ENCODE measurements at places on chromosomes 2 and 18.

DNA sequence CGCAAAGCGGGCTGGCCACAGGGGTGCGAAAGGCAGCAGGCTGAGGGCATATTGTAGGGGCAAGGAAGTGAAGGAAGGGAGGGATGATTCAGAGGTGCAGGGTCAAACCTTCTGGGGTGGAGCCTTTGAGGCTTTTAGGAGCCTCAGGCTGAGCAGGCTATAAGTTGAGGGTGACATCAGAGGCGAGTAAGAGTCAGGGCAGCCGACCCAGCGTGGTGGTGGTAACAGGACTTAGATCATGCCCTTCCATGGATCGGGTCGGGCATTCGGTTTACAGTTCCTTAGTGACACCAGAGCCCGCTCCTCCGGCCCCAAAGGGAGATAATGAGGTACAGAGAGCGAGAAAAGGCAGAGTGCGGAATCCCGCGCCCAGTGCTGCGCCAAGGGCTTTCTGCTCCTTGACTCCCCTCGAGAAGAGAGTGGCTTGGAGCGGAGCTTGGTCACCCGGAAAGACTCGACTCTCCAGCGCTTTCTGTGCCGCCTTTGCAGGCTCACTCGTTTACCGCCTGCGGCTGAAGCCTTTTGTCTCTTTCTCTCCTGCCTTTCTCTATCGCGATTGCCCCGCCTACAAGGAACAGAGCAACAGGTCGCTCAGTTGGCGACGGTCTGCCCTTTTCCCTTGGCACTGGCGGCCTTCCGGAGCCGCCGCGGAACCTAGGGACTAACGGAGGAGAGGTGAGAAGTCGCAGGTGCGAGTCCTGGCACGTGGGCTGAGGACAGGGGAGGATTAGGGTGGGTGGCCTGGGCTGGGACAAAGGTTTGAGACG lies 720 bp downstream of the LBX2 start:
- no peak for DNase-seq

DNA sequence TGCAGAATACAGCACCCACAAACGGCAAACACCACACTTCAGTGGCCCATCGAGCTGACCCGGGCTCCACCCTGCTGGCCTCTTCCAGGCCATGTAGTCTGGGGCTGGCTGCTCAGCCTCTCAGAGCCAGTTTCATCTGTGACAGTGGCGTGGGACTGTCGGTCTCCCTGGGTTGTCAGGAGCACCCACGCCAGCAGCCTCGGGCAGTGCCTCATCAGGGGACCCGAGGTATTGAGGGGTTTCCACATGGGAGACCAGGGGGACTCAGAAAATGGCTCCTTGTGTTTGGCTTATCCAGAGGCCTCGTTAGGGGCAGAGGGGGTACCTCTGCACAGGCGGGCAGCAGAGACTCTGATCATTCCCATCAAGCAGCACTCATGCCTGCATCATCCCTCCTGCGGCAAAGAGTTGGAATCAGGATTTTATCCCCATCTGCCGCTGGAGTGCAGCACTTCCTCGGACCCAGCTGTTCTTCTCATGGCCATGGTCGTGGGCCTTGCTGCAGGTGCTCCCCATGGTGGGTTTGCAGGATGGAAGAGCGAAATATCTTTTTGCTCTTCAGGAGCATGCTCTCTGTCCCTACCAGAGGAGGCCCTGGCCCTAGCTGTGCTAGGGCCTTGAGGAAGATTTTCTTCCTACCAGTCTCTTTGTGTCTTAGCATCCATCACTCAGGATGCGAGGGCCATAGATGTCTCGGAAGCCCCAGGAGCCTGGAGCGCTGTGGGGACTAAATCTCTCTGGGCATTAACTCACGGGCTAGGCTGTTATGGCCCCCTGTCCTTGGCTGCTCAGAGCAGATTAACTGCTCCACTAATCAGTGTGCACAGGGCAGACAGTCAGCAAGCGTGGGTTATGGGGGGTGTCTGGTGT lies 100.8 kb downstream of the CLIP4 start:
- DNase-seq = no peak

DNA sequence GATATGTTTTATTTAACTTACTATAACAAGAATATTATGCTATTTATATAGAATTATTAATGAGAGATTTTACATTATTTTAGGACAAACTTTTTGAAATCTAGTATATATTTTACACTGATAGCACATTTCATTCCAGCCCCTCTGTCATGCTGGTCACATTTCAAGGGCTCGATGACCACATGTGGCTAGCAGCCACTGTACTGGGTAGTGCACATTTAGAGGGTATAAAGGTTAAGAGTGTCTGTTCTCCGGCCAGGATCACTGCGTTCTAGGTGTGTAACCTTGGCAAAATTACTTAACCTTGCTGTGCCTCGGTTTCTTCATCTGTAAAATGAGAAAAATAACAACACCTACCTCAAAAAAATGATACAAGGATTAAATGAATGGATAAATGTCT lies 87.2 kb upstream of the TNP1 start:
- no peak for DNase-seq

DNA sequence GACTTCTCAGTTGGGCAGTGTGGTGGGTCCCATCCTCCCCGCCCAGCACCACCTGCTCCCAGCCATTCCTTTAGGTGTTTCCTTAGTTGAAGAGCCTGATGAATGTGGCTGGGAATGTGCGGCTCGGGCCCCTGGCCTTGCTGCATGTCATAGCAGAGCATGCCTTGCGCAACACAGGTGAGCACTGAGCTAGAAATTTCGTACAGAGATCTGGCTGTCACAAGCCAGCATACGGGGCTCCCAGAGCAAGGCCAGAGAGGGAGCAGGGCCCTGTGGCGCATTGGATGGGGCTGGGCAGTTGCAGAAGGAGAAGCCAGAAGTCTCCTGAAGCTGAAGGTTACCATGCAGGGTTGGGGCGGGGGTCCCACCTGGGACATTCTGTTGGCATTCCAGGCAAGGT lies 129.7 kb downstream of the WDSUB1 start:
- DNase-seq = no peak

DNA sequence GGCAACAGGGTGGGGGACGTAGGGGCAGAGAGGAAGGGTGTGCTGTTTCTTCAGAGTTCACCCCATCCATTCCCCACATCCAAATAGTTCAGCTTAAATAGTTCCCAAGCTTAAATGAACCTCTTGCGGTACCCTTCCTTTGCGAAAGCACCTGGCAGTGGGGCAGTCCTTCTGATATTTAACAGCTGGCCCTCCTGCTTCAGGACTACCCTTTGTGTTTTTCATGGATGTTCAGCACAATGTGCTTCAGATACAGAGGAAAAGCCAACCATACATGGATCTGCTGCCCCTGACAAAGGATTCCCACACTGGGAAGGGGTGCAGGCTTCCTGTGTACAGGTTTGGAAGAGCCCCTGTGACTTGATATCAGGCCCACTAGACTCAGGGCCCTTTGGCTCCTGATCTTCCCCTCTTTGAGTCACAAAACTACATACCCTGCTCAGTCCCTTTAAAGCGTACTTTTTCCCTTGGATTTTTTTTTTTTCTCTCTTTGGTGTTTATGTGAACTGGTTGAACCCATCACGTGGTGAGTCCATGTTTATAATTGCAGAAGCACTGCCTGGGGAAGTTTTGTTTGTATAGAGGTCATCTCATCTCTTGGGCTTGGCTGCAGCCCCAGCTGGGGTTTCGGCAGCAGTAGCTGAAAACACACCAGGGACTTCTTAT lies 45.3 kb upstream of the IGFBP5 start:
- no peak for DNase-seq

DNA sequence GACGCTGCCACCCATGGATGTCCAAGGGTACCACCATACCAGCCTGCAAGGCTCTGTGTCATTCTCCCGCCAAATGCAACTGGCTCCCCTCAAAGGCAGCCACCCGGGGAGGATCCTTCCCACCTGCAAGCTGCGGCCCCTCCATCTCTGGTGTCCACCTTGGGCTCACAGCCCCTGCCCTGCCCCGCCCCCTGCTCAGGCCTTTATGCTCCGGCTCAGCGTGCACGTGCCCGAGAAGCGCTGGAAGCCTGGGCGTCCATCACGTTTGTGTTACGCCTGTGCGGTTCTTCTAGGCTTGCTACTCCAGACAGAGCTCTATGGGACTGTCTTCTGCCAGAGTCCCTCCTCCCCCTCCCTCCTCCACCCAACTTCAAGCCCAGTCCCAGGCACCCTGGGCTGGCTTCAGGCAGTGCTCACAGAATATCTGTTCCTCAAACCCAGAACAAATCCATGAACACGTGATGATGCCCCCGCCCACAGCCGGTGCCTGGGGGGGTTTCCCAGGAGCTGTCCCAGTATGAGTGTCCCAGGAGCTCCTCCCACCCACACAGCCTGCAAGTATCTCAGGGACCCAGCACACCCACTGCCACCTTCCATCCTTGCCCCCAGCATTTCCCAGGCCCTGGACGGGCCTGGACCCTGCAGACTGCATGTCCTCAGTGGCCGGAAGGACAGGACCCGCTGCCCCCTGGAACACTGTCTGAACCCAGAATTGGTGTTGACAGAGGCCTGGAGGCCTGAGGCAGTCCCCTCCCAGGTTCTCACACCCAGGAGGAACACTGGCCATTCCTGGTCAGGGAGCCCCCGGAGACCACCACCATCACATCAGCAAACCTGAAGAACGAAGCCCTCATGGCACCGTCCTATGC lies 30.3 kb downstream of the KIF1A start:
- DNase-seq = no peak

Data from DMS 273 treated with DMSO at 0.1 percent for 48 hours (cell line).